A549 (cell line): ENCODE measurements at places on chromosomes 7 and 10.

DNA sequence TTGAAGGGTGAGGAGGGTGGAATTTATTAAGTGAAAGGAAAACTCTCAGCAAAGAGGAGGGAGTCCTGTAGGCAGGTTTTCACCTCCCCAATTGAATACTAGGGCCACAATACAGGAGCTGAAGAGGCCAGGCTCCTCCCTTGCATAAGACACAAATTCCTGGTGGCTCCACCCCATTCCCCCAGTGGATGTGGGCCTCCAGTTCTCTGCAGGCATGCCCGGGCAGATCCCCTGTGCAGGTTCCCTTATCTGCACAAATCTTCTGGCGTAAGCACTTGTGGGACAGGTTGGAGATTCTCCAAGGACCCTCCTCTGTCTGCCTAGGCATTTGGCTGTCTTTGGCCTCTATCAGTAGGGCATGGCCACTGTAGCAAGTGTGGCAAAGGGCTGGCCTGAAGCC lies 847.1 kb upstream of the MBL2 start:
- DNase-seq = no peak

GRCh38 chr10:11825796-11826414 lies 2.7 kb downstream of the PROSER2 start:
- DNase-seq = no peak

GRCh38 chr7:72430531-72430930 lies 18.4 kb upstream of the CALN1 start:
- DNase-seq = no peak

- no peak for DNase-seq
Observed at GRCh38 chr10:11113156-11113555, 95.5 kb downstream of the CELF2 start.

- no peak for DNase-seq
Observed at GRCh38 chr7:120052884-120053382, 220.0 kb upstream of the KCND2 start.

DNA sequence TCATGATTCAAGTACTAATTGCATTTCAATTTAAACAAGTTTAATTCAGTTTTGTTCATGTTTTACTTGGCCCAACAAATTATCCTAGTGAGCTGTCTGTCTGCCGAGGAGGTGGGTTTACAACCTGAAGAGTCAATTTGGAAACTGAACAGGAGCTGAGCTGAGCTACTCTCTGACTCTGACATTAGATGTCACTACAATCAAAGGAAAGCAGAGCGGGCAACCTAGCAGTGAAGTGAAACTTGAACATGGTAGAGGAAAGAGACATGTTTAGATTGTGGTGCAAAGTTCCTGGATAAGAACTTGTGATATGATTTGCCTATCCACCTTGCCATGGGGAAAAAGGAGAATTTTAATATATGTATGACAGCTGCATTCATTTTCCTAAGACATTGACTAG lies 9.6 kb upstream of the AGR3 start:
- peak; percentile 78 for DNase-seq

DNA sequence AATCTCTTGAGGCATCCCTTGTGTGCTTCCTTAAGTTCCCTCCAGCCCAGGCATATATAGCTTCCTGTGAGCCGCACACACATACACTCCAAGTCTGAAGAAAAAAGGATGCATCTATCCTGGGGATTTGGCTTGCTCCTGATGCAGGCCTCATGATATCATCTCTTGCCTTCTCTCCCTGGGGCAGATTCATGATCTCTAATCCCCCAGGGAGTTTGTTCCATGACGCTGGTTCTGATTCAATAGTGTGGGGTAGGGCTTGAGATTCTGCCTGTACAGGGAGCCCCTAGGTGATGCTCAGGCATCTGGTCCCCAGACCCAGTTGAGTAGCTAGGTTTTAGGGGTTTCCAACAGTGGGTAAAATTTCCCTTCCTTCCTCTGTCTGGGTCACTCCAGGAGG lies 1.5 kb downstream of the PON1 start:
- DNase-seq = peak; percentile 64

DNA sequence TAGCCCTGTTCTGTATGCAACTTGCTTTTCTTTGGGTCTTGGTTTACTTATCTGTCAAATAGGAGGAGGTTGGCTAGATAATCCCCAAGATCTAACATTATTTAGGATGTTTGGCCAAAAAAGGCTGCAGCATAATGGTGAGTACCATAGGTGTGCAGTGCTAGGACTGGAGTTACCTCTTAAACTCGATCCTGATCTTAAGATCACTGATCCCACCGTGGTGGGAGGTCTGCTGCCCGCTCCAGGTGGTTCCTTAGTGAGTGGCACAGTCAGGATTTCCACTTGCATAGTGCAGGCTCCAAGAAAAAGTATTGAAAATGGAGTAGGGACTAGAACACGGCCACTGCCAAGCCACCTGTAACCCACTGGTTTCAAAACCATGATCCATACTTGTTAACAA lies 66.9 kb downstream of the KLHDC10 start:
- DNase-seq = no peak

- DNase-seq = no peak
Observed at GRCh38 chr10:28403090-28403489, 100.2 kb upstream of the MPP7 start.

DNA sequence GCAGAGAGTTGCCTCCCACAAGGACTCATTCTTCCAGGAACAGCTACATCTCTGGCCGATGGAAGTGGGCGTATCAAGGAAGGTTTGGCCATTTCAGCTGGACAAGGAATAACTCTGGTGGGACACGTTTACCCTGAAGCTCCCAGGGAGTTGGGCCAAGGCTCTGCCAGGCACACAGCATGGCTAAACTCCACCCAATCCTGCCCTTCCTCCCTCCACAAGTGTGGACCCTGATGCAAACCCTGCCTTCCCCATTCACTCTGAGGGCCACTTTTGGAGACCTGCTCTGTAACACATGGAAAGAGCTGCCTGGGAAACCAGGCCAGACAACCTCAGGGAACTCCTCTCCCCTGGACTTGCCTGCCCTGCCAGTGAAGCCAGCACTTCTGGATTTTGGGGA lies 407.8 kb upstream of the FOXK1 start:
- no peak for DNase-seq

- no peak for DNase-seq
Observed at GRCh38 chr7:48111596-48111995, 22.5 kb downstream of the UPP1 start.

GRCh38 chr7:81993186-81993585 lies 223.3 kb upstream of the HGF start:
- DNase-seq = no peak

DNA sequence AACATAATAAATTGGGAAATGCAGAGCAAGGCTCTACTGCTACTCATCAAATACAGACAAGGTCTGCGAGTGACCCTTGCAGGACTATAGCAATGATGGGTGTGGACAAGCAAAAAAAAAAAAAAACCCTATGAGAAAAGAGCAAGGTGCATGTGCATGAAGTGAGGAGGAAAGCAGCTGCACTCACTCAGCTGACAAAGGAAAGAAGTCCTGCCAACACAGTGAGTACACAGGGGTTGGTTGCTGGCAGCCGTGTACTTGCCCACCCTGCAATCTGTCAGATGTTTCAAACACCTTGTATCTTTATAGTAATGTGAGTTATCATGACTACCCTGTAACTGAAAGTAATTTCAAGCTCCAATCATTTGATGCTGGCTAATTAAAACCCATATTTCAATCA lies 20.5 kb downstream of the CHCHD3 start:
- DNase-seq = no peak

GRCh38 chr7:17746020-17746530 lies 194.2 kb downstream of the SNX13 start:
- no peak for DNase-seq

DNA sequence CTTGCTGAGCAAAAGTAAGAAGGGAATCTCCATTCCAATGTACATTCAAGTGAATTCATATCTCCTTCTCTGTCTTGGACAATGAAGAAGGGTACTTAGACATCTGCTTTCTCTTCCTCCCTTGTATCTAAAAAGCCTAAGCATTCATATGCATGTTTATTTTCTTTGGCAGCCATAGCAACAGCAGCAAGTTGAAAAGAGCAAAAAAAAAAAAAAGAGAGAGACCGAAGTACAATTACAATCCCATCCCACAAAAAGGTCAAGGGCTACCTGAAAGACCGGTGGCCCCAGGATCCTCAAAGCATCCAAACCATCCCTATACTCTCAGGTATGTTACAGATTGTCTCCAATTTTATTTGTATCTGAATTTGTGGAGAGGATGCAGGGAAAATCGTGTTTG lies 4.1 kb downstream of the OR2F1 start:
- no peak for DNase-seq

DNA sequence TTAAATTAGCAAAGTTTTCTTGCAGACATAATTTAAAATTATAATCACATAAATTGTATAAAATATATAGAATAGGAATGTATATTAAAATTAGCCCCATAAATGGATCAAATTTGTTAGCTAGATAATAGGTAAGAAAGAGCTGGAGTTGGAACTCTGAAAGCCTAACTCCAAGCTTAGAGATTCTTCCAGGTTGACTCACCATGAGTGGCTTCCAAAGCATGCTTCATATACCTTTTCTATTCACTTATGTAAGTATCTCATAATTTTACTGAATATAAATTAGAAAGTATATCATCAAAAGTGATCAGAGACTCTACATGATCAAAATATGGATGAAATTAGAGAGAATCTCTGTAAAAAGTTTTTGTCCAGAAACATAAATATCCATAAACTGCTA lies 320.7 kb upstream of the MAGI2 start:
- no peak for DNase-seq

- no peak for DNase-seq
Observed at GRCh38 chr10:47164126-47164799, 135.7 kb upstream of the GDF10 start.

GRCh38 chr7:36605261-36606051 lies 118.8 kb downstream of the AOAH start:
- no peak for DNase-seq

GRCh38 chr10:72340510-72341261 lies 14.0 kb downstream of the DNAJB12 start:
- peak; percentile 56 for DNase-seq

GRCh38 chr10:129594811-129595210 lies 127.8 kb downstream of the MGMT start:
- no peak for DNase-seq

GRCh38 chr7:139602143-139602722 lies 78.7 kb downstream of the CLEC2L start:
- DNase-seq = peak; percentile 45

DNA sequence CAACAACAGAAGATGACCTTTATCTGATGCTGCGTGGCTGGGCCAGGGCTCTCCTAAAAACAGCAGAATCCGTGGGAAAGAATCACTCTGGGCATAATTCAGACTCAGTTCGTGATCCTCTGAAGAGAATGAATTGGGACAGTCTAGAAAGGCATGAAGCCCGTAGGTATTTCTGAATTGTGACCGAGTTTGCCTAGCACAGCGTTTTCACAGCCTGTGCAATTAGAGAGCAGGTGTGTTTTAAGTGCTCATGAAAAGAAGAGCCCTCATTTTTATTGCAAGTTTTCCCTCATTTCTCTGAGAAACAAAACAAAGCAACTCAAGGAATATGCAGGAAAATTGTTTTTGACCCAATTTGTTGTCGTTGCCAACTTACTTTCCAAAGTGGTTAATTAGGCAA lies 366.2 kb downstream of the WDR11 start:
- no peak for DNase-seq

DNA sequence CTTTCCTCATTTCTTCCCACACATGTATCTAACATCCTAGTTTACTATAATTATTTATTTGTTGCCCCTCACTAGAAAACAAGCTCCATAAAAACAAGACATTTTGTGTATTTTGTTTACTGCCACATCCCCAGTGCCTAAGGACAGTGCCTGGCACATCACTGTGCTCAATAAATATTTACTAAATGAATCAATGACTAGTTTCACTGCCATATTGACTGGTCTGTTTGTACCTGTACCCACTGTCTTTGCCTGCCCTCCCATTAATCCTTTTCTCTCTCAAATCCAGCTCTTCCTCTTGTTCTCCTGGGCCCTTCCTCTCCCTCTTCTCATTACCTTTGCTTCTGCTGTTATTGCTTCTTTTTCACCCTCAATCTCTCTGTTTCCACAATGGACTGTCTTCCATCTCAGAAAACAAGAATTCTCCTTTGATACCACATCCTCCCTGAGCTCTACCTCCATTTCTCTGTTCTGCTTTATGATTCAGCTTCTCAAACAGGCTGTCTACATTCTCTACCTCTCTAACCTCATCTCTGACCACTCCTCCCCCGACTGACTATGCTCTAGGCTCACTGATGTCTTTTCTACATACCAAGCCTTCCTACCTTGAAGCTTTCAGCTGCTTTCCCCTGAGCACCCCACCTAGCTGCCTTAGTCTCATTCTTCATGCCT lies 8.3 kb upstream of the FAM133B start:
- no peak for DNase-seq

DNA sequence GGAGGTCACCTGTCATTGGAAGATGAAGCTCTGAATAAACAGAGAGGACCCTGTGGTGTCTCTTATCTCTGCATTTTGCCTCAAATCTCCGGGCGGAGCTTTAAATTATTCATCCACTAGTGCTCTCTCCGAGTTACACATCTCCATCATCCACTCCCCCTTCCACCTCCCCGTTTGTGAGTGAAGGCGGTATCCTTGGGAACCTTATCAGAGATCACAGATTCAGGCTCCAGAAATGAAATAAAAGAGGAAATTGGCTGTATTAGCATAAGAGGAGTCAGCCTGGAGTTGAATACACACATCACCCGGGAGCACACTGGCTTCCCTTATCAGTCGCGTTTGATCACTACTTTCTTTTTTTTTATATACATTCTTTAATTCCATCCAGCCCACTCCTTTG lies 1184.8 kb downstream of the GATA3 start:
- DNase-seq = no peak

DNA sequence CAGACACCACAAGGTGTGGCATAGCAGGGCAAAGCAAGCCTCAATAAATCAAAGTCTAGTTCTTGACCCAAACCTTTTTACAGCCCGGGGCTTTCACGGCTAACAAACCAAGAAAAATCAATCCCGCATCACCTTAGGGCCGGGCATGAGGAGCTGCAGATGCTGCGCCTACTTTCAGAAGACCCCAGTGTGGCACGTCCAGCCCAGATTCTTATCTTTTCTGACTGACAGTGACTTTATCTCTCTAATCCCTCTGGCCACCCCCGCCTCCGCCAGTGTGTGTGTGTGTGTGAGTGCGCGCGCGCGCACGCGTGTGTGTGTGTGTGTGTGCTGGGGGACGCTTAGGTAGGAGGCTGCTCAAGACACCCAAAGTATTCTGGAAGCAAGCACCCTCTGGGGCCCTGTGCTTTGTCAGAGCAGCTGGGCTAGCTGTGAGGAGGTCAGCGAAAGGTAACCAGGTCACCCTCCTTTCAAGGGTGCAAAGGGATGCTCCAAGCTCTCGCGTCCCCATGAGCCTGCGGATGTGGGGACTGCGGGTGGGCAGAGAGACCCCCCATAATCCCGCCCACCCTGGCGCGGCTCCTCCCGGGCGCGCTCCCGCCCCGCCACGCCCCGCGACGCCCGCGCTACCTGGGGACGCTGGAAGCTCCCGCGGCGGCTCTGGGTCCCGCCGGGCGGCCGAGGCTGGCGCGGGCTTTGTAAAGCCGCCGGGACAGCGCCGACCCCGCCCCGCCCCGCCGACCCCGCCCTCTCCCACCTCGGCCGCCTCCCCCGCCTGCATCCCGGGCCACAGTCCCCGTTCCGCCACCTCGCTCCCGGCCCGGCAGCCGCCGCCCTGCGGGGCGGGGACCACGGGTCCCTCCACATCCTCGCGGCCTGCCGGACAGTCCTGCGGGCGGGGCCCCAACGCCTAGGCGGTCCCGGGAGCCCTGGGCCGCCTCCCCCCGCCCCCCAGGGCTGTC lies 57.1 kb upstream of the RHOBTB1 start:
- DNase-seq = peak; percentile 59

- no peak for DNase-seq
Observed at GRCh38 chr7:19118636-19119371, 1.4 kb upstream of the TWIST1 start.

- DNase-seq = no peak
Observed at GRCh38 chr10:31129271-31129670, 97.6 kb upstream of the ZNF438 start.

- no peak for DNase-seq
Observed at GRCh38 chr7:80876894-80877414, 41.9 kb downstream of the SEMA3C start.
